Tibial nerve (tissue), 4 donors: ENCODE measurements at places on chromosomes 7 and 10. TPM values are rescaled to one million over a fixed set of nuclear protein-coding genes. Genes with fewer than 3 reads are reported as not detected.

ZDHHC6 gene
- 20.2 TPM for total RNA-seq

ZNF239 gene
- 3.3 TPM for total RNA-seq

CCL24 gene
- total RNA-seq = not detected

UBE3C gene
- total RNA-seq = 60.7 TPM

CDNF gene
- total RNA-seq = 4.6 TPM

DNA sequence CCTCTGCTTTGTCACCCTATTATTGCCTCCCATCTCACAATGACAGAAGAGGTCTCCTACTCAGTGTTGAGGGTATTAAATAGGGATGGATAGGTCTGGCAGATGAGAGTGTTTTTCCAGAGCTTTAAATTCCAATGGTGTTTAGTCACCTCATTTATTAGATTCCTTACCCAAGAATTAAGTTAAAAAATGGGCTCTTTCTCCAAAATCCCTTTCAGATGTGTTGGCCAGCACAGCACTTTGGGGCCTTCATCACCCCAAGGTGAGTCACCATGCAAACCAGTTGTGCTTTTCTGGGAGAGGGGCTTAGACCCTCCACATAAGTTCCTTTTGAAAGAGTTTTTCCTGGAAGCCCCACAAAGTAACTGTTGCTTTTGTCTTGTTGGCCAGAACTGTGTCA, 78.4 kb downstream of the CYP26A1 start:
- DNase-seq = no peak

DNA sequence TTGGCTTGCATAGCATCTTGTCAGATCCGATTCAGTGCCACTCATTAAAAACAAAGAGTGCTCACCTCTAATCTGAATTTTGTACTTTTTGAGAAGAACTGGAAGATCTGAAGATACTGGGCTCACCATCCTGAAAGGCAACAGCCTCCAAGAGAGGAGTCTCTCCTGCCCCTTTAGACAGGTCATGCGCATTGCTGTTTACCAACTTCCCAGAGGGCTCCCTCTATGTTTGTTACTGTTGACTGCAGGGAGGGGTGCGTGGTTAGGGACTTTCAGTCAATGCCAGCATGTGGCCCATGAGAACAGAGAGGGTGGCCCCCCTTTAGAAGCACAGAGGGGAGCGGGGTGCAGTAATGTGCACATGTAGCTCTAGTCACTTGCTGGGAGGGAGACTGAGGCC, 33.2 kb upstream of the CABCOCO1 start:
- no peak for DNase-seq

DNA sequence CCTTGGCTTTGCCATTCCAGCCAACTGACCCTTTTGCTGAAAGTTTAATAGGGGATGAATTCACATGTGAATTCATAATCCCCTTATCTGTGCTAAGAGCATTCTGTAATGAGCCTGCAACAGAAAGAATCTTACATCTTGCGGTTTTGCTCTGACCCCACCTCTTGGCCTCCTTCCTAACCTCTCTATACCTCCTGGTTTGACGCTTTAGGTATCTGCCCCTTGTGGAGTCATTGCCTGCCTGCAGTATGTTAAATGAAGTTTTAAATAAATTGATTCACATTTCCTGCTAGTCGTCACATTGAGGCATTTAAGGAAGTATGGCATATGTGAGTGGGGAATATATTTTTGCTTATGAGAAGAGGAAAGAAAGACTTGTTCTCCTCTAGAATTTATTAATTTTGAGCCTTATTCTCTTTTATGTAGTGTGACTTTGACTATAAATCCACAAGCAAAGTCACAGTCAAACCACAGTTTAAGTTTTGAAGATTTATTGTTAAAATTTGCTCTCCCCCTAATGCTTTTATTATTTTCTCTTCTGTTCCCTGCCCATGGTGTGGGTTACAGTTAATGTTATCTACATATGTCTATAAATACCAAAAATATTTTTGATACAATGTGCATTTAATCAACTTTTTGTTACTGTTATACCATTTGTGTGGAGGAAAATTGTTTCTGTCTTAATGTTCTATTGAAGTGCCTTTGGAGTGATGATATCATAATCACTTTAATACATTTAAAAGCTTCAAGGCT, 60.9 kb downstream of the LRMDA start:
- no peak for DNase-seq

GRCh38 chr10:46310851-46311250, 24.1 kb downstream of the ANTXRL start:
- DNase-seq = no peak

DNA sequence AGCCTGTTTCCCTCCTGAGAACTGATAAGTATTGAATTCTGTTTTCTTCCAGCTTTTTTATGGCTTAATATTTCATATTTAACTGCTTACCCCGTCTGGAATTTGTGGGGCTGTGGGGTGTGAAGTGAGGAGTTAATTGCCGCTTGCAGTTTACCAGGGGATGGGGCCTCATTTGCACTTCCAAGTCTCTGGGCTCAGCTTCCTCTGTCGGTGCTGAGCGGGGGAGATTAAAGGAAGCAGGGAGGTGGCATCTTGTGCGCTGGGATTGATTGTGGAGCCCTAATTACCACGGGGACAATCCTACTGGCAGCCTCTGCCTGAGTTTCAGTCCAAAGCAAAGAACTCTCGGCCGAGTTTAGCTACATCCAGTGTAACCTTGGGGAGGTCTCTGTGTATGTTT, 33.4 kb downstream of the ELFN1 start:
- no peak for DNase-seq

DNA sequence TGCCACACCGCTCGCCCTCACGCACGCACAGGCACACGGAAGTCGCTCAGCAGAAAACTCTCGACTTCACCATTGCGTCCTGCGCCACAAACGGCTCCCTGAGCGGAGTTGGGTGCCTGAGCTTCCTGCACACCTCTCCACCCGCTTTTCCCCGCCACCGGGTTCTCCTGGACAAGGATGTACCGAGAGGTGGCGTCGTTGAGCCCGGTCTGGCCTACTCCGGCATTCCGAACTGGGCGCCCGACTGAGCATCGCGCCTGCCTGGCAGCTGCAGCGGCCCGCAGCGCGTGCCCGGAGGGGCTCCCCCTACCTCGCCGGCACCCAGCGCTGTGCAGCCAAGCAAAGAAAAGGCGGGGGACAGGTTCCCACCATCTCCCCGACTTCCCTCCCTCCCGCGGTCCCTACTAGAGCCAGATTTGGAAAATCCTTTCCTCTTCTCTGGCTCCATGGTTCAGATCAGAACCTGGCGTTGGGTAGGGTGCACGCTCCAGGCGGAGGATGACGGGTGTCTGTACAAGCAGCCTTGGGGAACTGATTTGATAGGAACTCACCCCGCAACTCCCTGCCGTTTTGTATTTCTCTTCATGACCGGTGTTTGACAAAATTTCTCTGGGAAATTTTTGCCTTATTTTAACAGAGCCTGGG, 1.7 kb downstream of the SORCS3 start:
- DNase-seq = peak; percentile 9

DNA sequence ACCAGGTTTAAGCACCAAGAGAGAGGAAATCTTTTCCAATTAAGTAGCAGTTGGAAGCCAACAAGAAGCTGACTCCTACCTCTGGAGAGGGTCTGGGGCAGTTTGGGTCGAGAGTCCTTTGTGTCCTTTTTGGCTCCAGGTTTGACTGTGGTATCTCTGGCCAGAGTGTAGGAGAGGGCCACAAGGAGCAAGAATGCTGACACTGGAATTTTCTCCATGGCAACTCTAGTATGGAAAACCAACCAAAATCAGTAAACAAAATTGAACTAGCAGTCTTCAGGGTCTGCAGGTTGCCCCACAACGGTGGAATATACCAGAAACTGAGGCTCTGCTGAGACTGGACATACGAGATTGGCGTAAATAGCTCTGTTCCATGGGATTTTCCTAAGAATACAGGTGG, 3.2 kb downstream of the AGR2 start:
- no peak for DNase-seq

- no peak for DNase-seq
These were observed 39.7 kb upstream of the TNKS2 start for GRCh38 chr10:91758303-91759146.

DNA sequence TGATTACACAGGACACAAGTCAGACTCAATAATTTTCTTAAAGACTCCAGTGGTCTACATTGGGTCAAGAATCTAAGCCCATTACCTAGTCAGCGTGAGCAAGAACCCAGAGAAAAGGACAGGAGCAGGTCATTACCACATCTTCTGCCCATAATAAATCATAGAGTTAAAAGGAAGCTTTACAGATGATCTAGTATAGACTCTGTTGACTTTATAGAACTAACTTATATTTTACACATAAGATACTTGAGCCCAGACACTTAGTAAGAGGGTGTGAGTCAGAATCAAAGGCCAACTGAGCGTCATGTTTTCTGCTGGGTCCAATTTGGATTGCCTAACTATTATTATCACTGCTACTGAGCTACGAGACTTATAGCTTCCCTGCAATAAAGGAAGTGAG, 206.1 kb upstream of the NPSR1 start:
- no peak for DNase-seq

DNA sequence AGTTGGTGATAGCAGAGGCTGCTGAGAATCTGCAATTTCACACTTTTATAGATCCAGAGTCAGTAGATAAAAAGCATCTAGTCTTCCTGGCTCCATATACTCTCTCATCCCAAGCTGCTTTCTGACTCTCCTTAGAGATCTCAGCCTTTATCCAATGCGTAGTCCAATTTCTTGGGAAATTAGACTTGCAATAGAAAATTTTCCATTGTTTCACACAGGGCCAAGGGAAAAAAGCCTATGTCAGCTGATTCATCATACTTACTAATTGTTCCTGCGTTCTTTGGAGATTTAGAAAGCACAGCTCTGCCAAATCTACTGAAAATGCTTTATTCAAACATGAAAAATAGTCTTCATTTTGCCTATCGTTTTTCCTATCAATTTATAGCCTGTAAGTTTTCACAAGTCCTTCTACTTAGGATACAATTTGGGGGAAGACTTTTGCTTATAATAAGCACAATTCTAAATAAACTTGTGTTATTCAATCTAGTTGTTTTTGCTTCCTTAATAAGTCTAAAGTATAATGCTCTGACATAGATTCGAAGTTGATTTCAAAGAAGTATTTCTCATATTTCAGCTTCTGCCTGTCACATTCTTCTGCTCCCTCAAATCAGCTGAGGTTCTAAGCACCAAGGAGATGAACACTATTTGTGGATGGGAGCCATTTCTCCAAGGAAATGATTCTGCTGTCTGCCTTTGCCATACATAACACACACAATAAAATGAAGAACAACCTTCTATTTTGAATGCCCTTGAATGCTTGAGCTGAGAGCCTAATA, 165.4 kb downstream of the ADAM12 start:
- no peak for DNase-seq

GRCh38 chr10:71888623-71889387, 37.8 kb upstream of the PSAP start:
- DNase-seq = peak; percentile 87

DNA sequence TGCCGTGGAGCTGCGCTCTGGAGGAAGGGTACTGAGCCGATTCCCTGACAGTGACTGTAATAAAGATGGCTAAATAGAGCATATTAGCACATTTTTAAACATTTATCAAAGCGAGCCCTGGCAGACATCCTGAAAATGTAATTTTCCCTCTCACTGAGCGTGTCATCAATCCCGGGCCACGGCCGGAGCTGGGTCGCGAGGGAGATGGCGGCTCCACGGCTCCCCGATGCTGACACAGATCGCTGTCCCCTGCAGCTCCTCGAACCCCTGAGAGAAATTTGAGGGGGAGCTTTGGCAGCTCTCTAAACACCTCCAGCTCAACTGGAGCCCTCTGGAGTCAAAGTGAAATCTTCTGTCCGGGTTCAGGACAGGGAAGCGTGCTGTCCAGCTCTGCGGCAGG, 44.9 kb upstream of the ADGRA1 start:
- DNase-seq = no peak

GRCh38 chr10:86372119-86372783, 5.7 kb upstream of the GRID1 start:
- no peak for DNase-seq

DNA sequence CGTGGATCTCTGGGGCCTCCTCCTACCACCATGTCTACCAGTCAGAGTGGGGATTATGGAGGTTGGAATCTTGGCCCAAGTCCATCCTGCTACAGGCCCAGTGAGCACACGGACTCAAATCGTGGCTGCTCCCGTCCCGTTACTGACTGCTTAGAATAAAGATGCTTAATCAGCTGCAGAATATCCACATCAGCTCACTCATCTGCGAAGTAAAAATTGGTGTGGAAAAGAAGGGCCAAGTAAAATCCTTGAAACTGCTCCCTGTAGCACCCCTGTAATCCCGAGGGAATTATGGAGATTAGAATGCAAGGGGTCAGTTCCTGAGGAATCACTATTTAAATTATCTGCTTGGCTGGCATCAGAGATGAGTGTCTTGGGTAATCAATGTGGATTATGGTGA, 13.0 kb upstream of the HTR5A start:
- no peak for DNase-seq
